SW 1271 (cell line): ENCODE measurements at places on chromosomes 5 and 9.

DNA sequence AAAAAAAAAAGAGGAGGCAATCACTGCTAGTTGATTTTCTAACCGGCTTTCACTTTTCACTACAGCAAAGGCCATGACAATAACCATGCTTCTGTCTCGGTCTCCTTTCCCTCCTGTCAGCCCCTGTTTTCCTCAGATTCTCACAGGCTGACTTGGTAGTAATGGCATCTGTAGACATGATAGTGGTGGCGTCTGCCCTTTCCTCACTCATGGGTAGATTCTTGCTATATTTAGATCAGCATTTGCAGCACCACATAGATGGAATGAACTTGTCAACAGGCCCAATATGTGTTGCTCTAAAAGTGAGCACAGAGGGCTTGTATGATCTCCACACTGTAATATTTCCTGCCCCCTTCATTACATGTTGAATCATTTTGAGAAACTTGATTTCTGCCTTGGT is 120.3 kb upstream of the FTMT start:
- no peak for DNase-seq

- DNase-seq = peak; percentile 63
Observed at GRCh38 chr5:30279237-30279636, 914.2 kb upstream of the CDH6 start.

GRCh38 chr5:158166424-158166823 is 307.5 kb upstream of the CLINT1 start:
- no peak for DNase-seq

- no peak for DNase-seq
Observed at GRCh38 chr5:147780924-147781573, 1.5 kb downstream of the JAKMIP2 start.

GRCh38 chr5:132506094-132506692 is 15.6 kb upstream of the IRF1 start:
- peak; percentile 70 for DNase-seq

DNA sequence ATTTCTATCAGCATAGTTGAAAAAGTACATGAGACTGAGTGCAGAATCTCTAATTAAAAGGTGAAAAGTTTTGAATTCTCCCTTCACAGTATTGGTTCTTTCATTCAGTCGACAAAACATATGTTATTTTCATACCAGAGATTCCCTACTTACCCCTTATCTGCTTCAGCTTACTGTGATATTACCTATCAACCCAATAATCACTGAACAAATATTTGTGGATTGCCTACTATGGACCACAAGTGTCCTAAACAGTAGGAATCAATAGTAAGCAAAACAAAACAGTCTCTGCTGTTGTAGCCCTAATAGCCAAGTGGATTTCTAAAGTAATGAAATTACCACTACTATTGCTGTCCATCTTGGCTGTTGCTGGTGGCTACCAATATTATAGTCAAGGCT is 11.5 kb downstream of the CCDC152 start:
- DNase-seq = no peak

DNA sequence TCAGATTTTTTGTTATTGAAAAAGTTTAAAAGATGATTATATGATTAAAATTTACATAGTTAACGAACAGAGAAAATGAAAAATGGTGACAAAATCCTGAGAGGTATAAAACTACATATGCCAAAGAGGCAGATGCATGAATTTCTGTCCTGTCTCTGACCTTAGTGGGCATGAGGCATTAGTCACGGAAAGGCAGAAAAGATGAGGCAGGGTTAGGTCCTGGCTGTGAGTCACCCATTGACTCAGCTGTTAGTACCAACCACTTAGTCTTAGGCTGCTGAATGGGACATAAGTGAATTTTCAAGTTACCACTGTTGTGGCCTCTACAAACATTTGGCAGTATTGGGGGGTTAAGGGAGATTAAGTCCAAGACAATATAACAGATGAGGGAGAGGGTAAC is 33.1 kb downstream of the RASA1 start:
- peak; percentile 77 for DNase-seq

GRCh38 chr5:7779019-7780005 is 71.6 kb downstream of the CFAP90 start:
- no peak for DNase-seq

- no peak for DNase-seq
Observed at GRCh38 chr5:64637144-64637543, 53.2 kb upstream of the SHISAL2B start.

DNA sequence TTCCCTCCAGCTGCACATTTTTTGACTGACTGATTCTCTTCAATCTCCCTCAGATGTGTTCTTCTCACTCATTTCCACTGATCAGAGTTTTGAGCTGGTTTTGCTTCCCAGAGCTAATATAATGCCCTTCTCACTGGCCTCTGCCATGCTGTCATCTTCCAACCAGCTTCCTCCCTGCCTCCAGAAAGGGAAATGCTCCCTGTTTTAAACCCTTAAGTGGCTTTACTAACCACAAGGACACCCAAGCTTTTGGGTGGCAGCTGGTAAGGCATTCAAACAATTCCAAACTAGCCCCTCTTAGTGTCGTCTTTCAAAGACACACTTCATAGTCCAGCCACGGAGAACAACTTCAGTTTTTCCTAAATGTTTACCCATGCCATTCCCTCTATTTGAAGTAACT is 172.5 kb downstream of the CRB2 start:
- DNase-seq = no peak

DNA sequence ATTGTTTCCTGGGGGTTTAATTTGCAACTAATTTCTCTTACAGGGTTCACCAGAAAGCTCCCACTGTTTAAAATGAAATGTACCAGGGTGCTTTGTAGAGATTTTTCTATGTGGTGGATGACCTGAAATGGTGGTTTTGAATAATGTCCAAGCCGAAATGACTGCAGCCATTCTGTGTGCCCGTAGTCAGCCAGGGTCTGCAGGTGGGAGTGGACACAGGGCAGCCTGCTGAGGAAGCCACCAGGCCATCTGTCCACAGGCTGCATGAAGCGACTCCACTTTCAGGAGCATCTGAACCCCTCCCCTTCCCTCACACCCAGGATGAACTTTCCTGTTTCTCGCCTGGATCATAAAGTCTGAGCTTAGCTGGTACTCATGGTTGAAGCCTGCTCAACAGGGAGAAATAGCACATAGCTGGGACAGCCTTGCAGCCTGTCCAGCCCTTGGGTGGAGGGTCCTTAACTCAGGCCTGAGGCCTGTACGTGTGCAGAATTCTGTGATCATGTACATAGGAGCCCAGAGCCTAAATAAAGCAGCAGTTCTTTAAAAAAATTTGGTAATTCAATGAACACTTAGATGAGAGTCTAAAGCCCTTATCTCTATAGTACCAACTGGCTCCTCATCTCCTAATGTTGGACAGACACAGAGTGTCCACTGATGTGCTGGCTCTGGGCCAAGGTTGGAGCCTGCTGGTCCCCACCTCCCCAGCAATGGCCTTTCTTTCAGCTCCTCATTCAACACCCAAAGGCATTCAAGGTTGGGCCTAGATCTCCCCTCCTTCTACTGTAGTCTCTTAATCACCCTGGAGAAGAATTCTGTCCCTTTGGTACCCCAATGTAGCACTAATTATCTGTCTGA is 72.8 kb downstream of the SHB start:
- no peak for DNase-seq

DNA sequence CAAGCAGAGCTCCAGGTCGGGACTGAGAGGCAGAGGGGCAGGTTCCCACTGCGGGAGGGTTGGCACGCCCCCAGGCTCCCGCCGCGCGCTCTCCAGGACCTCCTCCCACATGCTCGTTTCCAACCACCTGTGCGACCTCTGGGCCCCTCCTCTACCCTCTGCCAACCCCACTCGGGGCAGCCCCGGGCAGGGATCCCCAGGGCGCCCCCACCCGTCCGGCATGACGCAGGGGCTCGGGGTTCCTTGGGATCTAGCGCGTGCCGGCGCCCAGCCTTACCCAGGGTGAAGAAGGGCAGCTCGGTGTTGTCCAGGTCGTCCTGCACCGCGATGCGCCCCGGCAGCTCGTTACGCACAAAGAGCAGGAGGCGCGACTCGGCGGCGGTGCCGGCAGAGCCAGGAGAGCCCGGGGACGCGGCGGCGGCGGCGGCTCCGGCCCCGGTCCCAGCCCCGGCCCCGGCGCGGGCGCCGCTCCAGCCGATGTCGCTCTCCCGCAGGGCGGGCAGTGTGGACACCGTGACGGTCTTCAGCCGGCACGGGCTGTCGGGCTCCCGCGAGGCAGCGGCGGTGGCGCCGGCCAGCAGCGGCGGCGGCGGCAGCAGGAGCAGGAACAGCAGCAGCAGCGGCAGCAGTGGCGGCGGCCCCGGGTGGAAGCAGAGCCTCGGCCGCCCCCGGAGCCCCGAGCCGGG is 494 bp downstream of the ASTN2 start:
- no peak for DNase-seq
